ENCODE measurements at places on chromosomes 1 and 21.

DNA sequence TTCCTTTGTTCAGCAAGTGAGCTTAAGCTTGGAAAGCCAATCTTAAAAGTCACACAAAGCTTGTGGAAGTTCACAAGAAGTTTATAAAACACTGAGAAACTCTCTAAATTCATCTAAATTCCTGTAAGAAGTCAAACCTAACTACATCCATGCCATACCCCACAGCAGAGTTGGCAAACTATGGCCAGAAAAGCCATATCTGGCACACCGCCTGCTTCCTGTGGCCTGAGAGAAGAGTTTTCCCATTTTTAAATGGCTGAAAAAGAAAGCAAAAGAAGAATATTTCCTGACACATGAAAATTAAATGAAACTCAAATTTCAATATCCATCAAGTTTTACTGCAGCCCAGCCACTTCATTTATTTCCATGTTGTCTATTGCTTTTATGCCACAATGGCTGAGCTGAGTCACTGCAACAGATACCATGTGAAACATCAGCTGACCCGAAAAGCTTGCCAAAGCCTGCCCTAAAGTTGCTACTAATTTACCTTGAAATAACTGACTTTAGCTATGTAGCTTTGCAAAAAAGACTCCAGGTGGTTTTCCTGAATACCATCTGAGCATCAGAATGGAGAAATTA, 237.1 kb downstream of the SLC45A1 start:
- DNase-seq: no peak

DNA sequence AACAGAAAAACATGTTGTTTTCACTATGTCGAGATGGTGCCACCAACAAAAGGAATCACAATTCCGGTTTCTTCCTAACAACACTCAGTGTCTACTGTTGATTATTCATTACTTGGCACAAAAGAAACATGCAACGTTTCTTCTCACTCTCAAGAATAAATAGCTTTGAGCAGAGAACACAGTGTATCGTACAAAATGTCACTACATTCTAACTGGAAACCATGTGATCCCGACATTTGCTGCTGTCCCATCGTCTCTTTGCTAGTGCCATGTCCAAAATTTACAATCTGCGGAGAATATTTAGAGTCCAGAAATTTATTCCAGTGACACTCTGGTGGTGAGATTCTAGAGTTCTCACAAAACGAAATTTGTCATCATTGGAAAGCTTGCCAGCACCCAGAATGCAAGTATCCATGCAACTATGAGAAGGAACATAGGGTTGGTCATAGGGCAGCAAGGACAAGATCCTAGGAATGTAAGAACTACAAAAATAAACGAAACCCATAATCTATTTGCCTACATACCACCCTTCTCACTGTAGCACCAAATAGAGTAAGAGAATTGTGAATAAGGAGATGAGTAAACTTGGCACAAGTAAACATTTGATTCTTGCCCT, 505.1 kb downstream of the LTN1 start:
- no peak for DNase-seq

GRCh38 chr1:237864338-237865244, 26.1 kb downstream of the ZP4 start:
- no peak for DNase-seq

DNA sequence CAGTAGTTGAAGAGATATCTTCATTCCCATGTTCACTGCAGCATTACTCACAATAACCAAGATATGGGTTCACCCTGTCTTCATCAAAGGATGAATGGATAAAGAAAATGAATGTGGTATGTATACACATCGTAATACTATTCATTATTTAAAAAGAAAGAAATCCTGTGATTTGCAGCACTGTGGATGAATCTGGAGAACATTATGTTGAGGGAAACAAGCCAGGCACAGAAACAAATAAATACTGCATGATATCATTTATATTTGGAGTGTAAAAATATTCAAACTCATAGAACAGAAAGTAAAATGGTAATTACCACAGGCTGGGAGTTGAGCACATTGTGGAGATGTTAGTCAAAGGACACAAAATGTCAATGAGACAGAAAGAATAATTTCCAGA, 977.2 kb downstream of the AMY1C start:
- no peak for DNase-seq

Measured in BJ (cell line).